ENCODE measurements at places on chromosomes 16 and 17.

- no peak for DNase-seq
Observed at GRCh38 chr17:72405662-72406230, 284.9 kb downstream of the SOX9 start.

DNA sequence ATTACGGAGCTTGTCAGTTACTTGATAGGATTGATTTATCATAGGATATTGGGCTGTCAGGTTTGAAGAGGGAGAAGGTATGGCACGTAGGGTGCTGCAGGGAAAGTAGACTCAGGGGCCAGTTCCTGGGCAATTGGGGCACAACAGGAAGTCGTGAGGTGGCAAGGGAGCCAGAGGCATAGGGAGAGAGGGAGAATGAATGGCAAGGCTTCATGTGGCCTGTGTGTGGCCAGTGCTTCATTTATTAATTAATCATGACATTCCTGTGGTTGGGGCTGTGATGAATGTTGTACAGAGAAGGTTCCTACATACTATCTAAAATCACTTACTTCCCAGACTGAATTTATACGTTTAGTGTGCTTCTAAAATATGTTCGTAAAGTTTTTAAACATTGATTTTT, 19.3 kb downstream of the MFSD11 start:
- no peak for DNase-seq

- DNase-seq = no peak
Observed at GRCh38 chr17:72512649-72513556, 392.1 kb downstream of the SOX9 start.

DNA sequence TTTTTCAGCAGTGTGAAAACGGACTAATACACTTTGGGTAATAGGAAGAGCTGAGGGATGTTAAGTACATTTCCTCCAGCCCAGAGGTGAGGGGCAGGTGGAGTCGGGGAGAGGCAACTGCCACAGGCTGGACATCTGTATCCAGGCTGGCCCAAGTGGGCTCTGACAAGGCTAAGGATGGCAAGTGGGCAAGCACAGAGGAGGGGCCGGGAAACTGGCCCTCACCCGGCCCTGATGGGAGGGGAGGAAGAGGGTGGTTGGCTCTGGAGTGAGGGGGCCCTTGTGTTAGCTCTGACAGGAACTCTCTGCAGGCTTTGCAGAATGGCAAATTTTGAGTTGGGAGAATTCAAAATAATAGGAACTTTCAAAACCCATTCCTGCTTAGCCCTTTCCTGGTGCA, 251.0 kb upstream of the TNRC6C start:
- DNase-seq = no peak

DNA sequence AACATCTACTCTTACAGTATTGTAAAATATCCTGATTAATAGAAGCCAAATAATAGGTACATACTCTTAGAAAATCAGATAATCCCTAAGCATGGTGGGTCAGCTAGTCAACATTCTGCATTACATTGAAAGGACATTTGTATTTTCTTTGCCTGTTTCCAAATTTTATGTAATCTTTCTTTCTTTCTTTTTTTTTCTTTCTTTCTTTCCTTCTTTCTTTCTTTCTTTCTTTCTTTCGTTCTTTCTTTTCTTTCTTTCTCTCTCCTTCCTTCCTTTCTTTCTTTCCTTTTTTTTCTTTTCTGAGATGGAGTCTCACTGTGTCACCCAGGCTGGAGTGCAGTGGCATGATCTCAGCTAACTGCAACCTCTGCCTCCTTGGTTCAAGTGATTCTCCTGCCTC, 18.9 kb downstream of the ITGB3 start:
- DNase-seq = no peak

GRCh38 chr16:27027971-27028370, 38.8 kb upstream of the C16orf82 start:
- DNase-seq = no peak

Data from hematopoietic multipotent progenitor cell treated with erythropoietin and hydrocortisone succinate and interleukin-3 and kit ligand, for 6 days (in vitro differentiated cells).